ENCODE measurements at places on chromosomes 2 and 18.

- peak; percentile 68 for DNase-seq
Observed at GRCh38 chr2:20737505-20737904, 70.6 kb downstream of the GDF7 start.

DNA sequence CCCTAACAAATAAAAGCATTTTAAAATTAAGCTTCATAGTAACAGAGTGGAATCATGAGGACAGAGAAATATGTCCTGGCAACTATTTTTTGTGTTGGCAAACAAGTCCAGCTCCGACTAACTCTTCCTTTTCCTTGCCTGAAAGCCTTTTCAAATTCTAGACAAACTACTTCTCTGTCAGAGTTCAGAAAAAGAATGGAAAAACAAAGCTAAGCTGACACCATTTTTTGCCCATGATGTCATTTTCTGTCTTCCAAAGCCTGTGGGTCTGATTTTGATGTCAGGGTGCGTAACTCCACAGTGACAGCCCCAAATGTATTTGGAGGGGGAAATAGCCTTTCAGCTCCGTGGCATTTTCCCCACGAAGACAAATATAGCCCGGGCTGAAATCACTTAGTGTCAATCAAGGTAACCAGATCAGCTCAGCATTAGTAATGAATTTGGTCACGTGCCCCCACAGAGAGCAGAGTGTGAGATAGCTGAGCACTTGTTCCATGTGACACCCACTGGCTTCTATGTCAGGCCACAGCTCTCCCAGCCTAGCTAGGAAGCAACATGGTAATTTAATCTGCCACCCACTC, 233.0 kb upstream of the SIX2 start:
- DNase-seq = no peak

DNA sequence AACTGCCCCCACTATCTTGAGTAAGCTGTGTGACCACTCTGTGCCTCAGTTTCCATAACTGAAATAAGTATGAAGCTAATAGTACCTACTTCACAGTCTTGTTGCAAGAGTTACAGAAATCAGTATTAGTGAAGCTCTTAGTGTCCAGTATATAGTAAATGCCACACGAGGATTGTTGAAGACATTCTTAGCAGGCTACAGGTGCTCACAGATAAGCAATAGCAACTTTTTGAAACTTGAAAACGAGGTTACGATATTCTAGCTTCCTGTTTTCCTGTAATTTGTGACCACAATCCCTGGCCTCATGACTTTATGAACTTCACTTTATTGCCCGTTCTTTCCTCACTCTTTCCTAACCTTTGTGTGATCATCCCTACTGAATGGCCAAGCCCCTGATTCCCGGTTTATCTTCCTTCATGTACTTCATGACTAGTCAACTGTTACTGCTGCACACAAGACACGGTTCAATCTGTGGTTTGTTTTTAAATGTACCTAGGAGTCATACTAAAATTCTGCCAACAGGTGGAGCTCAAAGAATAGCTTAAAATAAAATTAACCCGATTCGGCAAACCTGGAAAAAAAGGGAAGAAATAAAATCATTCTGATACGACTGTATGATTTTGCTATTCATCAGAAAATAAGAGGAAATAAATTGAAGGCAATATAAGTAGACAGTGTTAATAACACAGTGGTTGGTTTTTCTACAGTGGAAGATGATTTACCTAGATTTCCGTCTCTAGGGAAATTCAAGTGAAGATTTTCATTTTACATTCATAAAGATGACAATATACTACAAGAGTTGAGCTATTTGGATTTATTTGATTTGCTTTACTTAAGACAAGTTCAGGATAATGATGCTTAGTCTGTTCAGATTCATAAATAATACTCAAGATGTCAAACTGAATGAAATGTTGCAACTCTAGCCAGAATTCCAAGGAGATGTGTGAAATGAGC, 38.1 kb upstream of the STAT1 start:
- DNase-seq = peak; percentile 61

DNA sequence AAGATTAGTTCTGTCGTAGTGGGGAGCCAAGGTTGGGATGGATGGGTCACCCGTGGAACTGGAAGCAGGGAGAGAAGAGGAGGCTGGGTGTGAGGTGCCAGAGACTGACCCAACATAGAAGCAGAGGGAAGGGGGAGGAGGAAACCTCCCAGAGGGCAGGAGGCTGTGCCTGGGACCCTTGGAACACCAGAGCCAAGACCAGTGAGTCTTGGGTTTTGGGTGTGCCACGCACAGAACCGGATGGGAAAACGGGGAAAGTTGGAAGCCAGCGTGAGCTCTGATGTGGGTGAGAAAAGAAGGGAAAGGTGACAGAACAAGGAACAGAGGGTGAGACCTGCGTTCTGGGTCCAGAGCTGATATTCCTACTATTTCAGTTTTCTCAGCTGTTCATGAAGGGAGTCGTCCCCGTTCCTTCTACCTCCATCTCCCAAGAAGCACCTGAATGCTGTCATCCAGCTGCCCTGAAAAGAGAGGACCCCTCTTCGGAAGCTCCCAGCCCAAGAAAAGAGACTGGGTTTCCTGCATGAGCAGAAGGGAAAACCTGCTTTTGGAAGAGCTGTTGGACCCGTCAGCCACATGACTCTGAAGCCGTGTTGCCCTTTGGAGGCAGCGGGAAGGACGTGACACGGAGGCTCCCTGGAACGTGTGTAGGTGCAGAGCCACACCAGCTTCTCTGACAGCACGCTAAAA, 250.1 kb downstream of the NDUFA10 start:
- DNase-seq = no peak

DNA sequence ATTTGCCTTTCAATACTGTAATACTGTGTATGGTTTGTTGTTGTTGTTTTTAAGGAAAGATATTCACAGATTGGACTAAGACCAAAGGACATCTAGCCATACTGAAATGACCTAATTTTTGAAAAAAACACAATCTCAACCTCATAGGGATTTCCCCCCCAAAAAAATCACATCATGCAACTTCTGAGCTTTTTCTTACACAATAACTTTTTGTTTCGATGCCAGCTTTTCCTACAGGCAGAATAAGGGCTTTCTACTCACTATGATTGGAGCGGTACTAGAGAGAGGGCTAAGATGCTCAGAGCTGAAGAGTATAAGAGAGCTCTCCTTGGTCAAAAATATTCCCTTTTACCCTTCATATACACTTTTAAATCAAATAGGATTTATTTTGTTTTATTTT, 32.4 kb upstream of the SLC3A1 start:
- no peak for DNase-seq

GRCh38 chr2:172070936-172071335, 14.4 kb upstream of the DLX1 start:
- no peak for DNase-seq

DNA sequence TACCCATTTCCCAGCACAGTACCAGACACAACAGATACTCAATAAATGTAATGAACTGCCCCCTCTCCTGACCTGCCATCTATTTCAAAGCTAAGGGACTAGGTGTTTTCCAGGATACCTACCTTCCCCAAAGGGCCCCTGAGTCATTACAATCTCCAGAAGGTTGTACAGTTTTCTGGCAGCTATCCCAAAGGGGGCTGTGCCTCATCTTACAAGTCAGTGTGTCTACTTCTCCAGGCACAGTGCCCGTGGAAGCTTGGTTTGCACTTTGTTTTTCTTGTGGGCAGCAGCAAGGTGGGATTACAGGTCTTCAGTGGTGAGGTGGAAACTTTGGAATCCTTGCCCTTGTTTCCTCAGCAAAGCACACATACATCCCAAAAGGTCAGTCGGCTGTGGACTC, 62.8 kb upstream of the CYP26B1 start:
- no peak for DNase-seq

DNA sequence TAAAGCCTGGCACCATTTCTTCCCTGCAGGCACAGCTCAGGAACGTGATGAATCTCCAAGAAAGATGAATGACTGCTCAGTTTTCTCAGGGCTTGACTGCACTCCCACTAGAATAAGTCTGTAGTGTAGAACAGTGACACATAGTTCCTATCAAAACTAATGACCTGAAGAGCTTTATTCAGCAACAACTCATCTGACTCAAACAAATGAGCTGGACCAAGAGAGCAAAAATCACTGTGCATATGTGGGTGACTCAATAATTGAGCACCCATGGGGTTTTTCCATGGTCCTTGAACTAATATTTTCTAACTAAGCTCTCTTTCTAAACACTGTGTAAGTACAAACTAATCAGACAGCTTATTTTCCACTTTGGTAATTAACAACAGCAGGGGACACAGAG, 61.1 kb upstream of the XDH start:
- DNase-seq = no peak

GRCh38 chr2:68292108-68292710, 27.5 kb downstream of the CNRIP1 start:
- DNase-seq = peak; percentile 77

DNA sequence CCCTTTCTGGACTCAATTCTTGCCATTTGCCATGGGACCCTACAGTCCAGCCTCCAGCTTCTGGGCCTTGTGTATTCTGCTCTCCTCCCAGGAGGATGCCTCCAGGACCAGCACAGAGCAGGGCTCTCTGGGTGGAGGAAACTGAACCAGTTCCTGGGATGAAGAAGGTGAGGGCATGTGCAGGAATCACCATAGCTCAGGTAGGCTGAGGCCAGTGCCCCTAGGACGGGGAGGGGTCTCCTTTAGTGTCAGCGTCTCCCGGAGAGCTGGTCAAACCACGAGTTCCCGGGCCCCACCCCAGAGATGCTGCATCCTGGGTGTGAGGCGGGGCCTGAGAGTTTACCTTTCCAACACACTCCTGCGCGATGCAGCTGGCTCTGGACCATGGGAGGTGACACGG, 5.8 kb upstream of the PRELID3A start:
- no peak for DNase-seq
